ENCODE measurements at places on chromosomes 5 and 9. TPM values are rescaled to one million over a fixed set of nuclear protein-coding genes. Genes with fewer than 3 reads are reported as not detected.

PAEP gene
- not detected for total RNA-seq

AGXT2 gene
- total RNA-seq = not detected

GLDC gene
- total RNA-seq = 0.77 TPM

GRCh38 chr9:108844391-108844790, 11.4 kb downstream of the ACTL7B start:
- H3K36me3 ChIP-seq = no peaks in the 10 kb centered on the region
- peaks cover 3% of the 10 kb centered on the region for H3K27me3 ChIP-seq
- no peaks in the 10 kb centered on the region for H3K4me1 ChIP-seq
- no peak overlapping the region for H3K27ac ChIP-seq
- no peak for DNase-seq
- H3K4me3 ChIP-seq = no peak overlapping the region

GRCh38 chr9:87540444-87541105, 42.9 kb downstream of the DAPK1 start:
- peaks cover 8% of the 10 kb centered on the region for H3K4me1 ChIP-seq
- H3K36me3 ChIP-seq = peaks cover 17% of the 10 kb centered on the region
- DNase-seq = no peak
- H3K27ac ChIP-seq = no peak overlapping the region
- no peak overlapping the region for H3K4me3 ChIP-seq

CER1 gene
- total RNA-seq = not detected

- no peaks in the 10 kb centered on the region for H3K27me3 ChIP-seq
- no peaks in the 10 kb centered on the region for H3K36me3 ChIP-seq
These were observed 35.8 kb downstream of the FSD1L start for GRCh38 chr9:105483618-105484017.

GRCh38 chr5:170576602-170577535, 73.0 kb downstream of the KCNIP1 start:
- H3K27ac ChIP-seq = no peak overlapping the region
- no peak overlapping the region for H3K4me3 ChIP-seq
- DNase-seq = no peak

GRCh38 chr5:101917166-101917565, 378.9 kb downstream of the SLCO4C1 start:
- no peak overlapping the region for H3K27ac ChIP-seq
- no peak overlapping the region for H3K4me3 ChIP-seq
- DNase-seq = no peak
- no peaks in the 10 kb centered on the region for H3K27me3 ChIP-seq

NR4A3 gene
- total RNA-seq = 1.7 TPM

DNA sequence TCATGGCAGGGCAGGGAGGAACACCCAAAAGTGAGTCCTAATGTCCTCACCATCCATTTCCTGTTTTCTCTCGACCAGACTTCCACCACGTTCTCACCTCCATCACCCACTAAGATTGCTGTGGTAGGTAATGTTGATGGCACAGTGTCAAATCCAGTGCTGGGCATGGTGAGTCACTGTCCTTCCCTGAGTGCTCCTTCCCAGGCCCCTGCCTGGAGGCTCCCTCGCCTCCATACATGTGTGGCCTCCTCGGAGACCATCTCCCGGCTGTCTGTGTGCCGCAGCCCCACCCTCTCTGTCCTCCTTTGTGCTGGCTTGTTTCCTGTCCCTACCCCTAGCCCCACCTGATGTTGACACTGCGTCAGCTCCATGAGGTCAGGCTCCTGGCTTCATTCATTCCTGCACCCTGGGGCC, 177.5 kb downstream of the SYK start:
- no peak overlapping the region for H3K27ac ChIP-seq
- H3K36me3 ChIP-seq = no peaks in the 10 kb centered on the region
- no peak for DNase-seq
- H3K4me1 ChIP-seq = no peaks in the 10 kb centered on the region
- no peak overlapping the region for H3K4me3 ChIP-seq
- H3K27me3 ChIP-seq = no peaks in the 10 kb centered on the region

CDC26 gene
- total RNA-seq = 29.1 TPM

DNA sequence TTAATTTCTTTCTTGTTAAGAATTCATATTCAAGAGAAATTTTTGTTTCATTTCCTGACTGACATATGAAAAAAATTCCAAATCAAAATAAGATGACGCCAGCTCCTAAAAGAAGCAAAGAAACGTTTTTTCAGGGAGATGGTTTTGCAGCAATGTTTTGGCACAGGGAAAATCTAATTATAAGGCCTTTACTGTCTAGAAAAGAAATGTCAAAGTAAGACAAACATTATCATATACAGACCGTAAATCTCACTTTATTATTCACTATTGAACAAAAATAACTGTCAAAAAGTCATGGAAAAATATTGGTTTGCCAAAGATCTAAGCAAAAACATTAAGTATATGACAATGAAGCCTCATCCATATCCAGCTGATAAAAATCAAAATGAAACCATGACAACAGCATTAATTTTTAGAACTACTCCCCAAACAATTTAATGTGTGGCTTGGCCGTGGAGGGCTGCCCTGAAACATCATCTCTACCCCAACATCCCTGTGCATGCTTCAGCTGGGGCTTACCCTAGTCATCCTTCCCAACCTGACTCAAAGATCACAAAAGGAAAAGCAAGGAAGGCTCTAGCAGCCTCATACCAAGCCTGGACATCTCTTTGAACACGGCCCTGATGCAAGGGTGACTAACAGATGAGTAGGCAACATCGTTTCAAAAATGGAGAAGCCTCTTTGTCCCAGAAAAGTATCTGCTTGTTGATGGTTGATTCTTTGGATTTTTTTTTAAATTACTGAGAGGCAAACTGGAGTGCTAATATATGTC, 95.6 kb downstream of the ARSB start:
- no peaks in the 10 kb centered on the region for H3K36me3 ChIP-seq
- H3K27ac ChIP-seq = no peak overlapping the region
- H3K27me3 ChIP-seq = no peaks in the 10 kb centered on the region
- H3K4me3 ChIP-seq = no peak overlapping the region

- H3K36me3 ChIP-seq = no peaks in the 10 kb centered on the region
- no peaks in the 10 kb centered on the region for H3K27me3 ChIP-seq
- no peak overlapping the region for H3K27ac ChIP-seq
- H3K4me1 ChIP-seq = no peaks in the 10 kb centered on the region
These were observed 49.5 kb upstream of the TYRP1 start for GRCh38 chr9:12643686-12644085.

DNA sequence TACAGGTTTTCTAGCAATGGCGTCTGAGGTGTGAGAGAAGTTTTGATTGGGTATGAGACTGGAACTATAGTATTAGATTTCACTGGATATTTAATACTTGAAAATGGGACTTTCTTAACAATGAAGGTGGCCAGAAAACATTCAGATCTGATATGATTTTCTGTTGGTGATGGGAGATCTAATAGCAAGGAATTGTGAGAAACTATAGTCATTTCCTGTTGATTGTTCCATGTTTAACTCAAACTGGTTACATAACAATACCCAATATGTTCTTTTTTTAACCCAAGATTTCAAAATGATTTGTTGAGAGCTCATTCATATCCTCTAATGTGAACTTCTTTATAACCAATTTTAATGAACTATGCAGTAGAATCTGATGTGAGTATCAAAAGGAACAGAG, 793.2 kb upstream of the RGMB start:
- no peak for DNase-seq
- H3K27me3 ChIP-seq = no peaks in the 10 kb centered on the region
- H3K4me3 ChIP-seq = no peak overlapping the region
- no peak overlapping the region for H3K27ac ChIP-seq

DNA sequence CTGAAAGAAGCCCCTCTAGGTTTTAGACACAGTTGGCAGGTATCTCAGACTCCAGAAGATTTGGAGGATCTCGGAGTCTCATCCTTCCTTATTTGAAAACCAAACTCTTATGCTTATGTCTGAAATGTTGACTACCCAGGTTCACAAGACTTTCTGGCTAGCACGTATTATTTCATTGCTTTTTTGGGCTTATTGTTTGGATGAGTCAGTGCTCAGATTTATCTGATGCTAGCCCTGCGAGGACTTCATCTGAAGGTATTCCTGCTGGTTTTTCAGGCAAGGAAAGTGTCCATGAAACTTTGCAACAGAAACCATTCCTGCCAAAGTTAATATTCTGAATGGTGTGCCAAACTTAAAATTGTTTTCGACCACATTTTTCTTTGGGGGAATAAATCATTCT, 8.5 kb downstream of the OSTF1 start:
- no peak for DNase-seq
- no peaks in the 10 kb centered on the region for H3K36me3 ChIP-seq
- no peaks in the 10 kb centered on the region for H3K27me3 ChIP-seq
- H3K4me1 ChIP-seq = peaks cover 66% of the 10 kb centered on the region
- H3K27ac ChIP-seq = no peak overlapping the region

PRLR gene
- total RNA-seq = 3.2 TPM

SLC36A1 gene
- total RNA-seq = 11.5 TPM

PCDHB3 gene
- total RNA-seq = 1.5 TPM

GRCh38 chr9:7479300-7479699, 320.3 kb downstream of the DMAC1 start:
- no peak for DNase-seq
- H3K27me3 ChIP-seq = no peaks in the 10 kb centered on the region
- no peaks in the 10 kb centered on the region for H3K4me1 ChIP-seq
- H3K36me3 ChIP-seq = no peaks in the 10 kb centered on the region
- no peak overlapping the region for H3K27ac ChIP-seq

- no peaks in the 10 kb centered on the region for H3K36me3 ChIP-seq
- DNase-seq = no peak
- no peaks in the 10 kb centered on the region for H3K27me3 ChIP-seq
- no peak overlapping the region for H3K4me3 ChIP-seq
- H3K27ac ChIP-seq = no peak overlapping the region
- peaks cover 8% of the 10 kb centered on the region for H3K4me1 ChIP-seq
These were observed 73.6 kb downstream of the FAM114A2 start for GRCh38 chr5:153964880-153965645.

GRCh38 chr5:170534177-170534576, 30.4 kb downstream of the KCNIP1 start:
- no peak overlapping the region for H3K27ac ChIP-seq
- H3K27me3 ChIP-seq = peaks cover 6% of the 10 kb centered on the region
- no peak for DNase-seq
- no peaks in the 10 kb centered on the region for H3K36me3 ChIP-seq
- no peaks in the 10 kb centered on the region for H3K4me1 ChIP-seq

DNA sequence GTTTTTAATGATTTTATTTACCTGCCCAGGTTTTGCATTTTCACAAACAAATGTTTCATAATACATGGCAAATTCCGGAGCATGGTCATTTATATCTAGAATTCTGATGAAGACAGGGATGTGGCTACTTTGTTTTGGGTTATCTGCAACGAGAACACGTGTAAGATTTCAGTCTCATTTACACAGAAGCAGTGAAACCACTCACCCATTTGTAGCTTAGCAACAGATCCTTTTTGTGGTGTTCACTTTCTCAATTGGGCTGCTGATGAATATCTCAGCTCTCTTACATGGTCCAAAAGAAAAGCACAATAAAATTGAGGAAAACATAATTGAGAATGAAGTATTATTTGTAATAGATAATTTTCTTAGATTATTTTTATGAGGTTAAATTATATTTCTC, 148.6 kb downstream of the CDH9 start:
- no peak for DNase-seq
- no peaks in the 10 kb centered on the region for H3K36me3 ChIP-seq
- no peaks in the 10 kb centered on the region for H3K4me1 ChIP-seq
- no peak overlapping the region for H3K4me3 ChIP-seq
- no peaks in the 10 kb centered on the region for H3K27me3 ChIP-seq

DNA sequence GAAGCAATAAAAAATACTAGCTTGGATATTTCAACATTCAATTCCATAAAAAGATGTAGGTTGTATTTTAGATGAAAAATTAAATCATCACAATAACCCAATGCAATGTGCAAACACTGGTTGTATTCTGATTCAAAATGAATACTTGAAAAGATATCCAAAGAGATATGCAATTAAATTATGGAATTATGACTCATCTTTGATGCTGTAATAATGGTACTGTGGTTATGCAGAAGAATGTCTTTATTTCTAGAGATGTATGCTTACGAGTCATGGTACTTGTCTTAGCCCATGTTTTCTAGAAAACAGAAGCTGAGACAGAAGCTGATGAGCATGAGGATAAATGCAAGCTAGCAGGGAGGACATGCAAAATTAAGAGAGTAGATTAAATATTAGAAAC, 1941.4 kb upstream of the NUDT12 start:
- no peak for DNase-seq
- H3K4me1 ChIP-seq = no peaks in the 10 kb centered on the region
- no peaks in the 10 kb centered on the region for H3K27me3 ChIP-seq
- H3K4me3 ChIP-seq = no peak overlapping the region

PCDHGA9 gene
- total RNA-seq = 4.8 TPM

DNA sequence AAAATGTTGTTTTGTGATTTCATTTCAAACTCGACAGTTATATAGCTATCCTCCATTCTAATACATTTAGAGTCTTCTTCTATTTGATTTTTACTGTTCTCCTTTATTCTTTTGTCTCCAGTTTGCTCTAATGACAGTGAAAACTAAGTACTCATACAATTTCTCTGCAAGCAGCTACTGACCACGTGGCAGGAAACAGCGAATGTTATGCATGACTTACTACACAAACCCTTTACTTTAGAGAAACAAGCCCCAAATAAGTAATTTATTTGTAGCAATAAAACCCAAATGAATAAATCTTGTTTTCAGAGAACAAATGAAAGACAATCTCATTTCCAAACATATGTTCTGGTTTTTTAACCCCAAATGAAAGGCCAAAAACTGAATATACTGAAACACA, 41.9 kb downstream of the CDH6 start:
- H3K36me3 ChIP-seq = no peaks in the 10 kb centered on the region
- H3K4me1 ChIP-seq = no peaks in the 10 kb centered on the region
- no peak overlapping the region for H3K27ac ChIP-seq
- no peak overlapping the region for H3K4me3 ChIP-seq
- H3K27me3 ChIP-seq = no peaks in the 10 kb centered on the region

PCDHB4 gene
- total RNA-seq = 2.2 TPM

- H3K27ac ChIP-seq = no peak overlapping the region
- no peaks in the 10 kb centered on the region for H3K36me3 ChIP-seq
- no peak for DNase-seq
- H3K4me1 ChIP-seq = peaks cover 5% of the 10 kb centered on the region
These were observed 28.6 kb downstream of the PTPDC1 start for GRCh38 chr9:94112716-94113465.

NEUROG1 gene
- not detected for total RNA-seq

DNA sequence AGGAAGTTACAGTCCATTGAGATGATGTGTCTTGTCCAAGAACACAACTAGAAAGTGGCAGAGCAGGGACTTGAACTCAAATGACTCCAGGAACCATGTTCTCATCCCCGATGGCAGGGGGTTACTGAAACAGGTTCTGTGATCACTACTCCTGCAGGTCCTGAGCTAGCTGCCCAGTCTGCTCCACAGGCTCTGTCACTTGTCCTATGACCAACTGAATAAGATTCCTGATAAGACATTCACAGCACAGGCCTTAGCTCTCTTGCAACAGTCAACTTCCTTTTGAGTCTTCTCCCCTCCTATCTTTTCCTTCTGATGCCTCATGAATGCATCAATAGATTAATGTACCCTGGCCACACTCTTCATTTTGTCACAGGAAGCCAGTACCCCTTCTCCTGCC, 109.2 kb downstream of the SH3TC2 start:
- no peak overlapping the region for H3K4me3 ChIP-seq
- H3K27me3 ChIP-seq = no peaks in the 10 kb centered on the region
- H3K4me1 ChIP-seq = peaks cover 26% of the 10 kb centered on the region
- no peak for DNase-seq
- no peaks in the 10 kb centered on the region for H3K36me3 ChIP-seq
- H3K27ac ChIP-seq = no peak overlapping the region

- H3K4me3 ChIP-seq = no peak overlapping the region
- H3K4me1 ChIP-seq = no peaks in the 10 kb centered on the region
These were observed 157.4 kb upstream of the OTULINL start for GRCh38 chr5:14424011-14424685.
